ENCODE measurements at places on chromosomes 16 and 17.
A peak's percentile ranks its signal among the peaks of the same experiment; 100 is the strongest.

DNA sequence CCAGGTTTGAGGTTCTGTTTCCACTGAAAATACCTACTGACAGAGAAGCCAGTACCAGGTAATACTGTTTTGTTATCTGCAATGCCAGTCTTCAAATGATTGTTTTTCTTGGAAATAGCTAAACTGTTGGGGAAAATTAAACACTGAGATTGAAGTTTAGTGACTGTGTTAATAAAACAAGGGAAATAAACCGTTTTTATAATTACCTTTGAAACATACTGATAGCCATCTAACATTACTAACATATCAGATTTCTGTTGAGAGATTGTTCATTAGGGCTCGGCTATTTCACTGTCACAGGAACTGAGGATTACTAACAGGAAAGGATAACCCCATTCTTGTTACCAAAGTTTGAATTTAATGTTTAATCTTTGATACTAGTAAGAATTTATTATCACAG lies 42.1 kb downstream of the CYB5B start:
- DNase-seq, result no peak

- no peak for DNase-seq
Observed at GRCh38 chr16:67242138-67242730, 5.0 kb downstream of the FHOD1 start.

DNA sequence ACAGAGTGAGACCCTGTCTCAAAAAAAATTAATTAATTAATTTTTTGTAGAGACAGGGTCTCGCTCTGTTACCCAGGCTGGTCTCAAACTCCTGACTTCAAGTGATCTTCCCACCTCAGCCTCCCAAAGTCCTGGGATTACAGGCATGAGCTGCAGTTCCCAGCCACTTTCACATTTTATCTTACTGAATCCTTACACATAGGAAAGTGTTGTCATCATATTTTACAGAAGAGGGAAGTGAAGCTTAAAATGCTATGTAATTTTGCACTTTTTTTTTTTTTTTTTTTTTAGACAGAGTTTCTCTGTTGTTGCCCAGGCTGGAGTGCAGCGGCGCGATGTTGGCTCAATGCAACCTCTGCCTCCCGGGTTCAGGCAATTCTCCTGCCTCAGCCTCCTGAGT lies 21.1 kb upstream of the ZNF629 start:
- no peak for DNase-seq

DNA sequence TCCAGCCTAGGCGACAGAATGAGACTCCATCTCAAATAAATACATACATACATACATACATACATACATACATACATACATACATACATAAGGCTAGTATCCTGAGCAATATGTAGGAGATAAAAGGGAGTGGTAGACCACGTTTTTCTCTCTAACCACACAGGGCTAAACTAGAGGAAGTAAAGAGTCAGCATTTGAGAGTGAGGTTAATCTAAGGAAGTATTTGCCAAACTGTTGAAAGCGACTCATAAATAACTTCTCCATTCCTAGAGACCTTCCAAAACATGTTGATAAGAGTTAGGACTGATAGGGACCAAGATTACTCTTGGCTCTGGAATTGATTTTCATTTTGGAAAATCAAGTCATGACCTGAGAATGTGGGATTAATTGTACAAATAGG lies 68.9 kb downstream of the NEUROD2 start:
- DNase-seq, result no peak

GRCh38 chr17:16973760-16974540 lies 2.0 kb upstream of the TNFRSF13B start:
- peak; percentile 32 for DNase-seq

DNA sequence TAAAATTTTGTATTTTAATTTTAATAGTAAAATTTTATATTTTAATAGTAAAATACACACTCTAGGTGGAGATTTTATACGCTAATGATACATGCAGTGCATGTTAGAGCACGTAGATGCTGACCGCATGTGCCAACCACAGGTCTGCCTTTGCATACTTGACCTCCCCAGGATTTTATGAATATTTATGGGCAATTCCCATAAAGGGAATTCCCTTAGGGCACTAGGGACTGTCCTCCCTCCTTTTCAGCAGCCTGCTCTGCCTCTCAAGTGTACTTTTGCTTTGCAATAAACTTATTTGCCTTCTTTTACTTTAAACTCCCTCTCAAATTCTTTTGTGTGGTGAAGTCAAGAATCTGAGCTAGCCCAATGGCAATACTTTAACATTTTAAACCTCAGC lies 217.7 kb upstream of the CDH8 start:
- no peak for DNase-seq

GRCh38 chr17:76527430-76528111 lies 9.9 kb downstream of the CYGB start:
- DNase-seq, result peak; percentile 32

DNA sequence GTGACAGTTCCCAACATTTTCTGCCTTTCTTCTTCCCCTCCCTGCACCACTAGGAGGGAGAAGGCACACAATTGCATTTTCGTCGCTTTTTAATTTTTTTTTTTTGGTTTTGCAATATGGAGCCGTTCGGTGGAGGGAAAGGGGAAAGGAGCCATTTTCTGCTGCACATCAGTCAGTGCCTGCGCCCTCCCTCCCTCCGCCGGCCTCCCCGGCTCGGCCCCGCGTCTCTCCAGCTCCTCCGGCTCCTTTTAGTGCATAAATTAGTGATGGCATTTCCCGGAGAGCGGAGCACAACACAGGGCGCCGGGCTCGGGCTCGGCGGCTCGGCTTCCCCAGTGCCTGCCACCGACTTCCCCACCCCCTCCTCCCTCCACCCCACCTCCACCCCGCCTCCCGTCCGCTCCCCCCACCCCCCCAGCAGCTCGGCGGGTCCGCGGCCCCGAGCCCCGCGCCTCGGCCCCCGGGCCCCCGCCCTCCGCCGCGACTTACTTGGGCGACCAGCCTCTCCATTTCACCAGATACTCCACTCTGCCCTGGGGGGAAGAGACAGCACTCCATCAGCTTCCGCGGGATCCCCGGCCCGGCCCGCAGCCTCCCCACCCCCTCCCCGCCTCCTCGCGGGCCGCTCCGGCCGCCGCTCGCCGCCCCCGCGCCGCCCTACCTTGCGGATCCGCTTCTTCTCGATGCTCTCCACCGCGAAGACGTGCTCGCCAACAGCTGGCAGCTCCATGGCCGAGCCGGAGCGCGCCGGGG lies 542 bp downstream of the CBX4 start:
- peak; percentile 58 for DNase-seq

DNA sequence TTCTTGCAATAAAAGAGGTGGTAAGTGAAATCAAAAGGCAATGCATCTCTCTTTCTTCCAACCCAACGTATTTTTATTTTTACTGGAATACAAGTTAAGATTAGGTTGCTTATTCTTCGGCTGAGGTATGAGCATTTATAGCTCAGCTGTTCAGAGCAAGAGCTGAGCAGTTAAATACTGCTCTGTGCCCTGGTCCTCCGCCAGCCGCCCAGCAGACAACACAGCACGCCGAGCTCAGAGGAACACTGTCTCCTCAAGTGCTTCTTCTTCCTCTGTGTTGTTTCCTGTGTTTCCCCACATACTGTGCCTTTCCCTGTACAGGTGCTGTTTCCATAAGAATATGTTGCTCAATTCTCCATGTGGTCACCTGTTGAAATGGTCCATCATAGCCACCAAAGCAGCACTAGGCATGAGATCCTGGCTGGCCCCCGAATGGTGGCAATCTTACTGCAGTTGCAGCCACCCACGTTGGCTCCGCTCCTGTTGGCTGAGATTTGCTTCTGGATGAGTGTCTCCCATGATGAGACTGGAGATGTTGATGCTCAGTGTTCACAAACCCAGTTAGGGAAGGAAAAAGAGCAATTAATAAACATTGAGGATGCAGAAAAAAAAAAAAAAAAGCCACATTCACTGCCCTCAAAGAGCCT lies 515.3 kb downstream of the GRIN2A start:
- DNase-seq, result no peak

DNA sequence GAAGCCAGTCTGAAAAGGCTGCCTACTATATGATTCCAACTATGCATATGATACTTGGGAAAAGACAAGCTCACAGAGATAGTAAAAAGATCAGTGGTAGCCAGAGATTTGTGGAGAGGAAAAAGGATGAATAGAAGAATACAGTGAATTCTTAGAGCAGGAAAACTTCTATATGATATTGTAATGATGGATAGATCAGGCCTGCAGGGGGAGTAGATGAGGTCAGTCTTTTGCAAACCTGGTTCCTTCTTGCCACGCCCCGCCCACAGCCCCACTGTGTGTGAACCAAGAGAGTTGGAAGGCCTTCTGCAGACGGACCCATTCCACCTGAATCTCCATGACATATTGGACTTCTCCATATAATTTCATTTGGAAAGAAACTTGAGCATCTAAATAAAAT lies 761 bp upstream of the CCL8 start:
- DNase-seq, result peak; percentile 25

DNA sequence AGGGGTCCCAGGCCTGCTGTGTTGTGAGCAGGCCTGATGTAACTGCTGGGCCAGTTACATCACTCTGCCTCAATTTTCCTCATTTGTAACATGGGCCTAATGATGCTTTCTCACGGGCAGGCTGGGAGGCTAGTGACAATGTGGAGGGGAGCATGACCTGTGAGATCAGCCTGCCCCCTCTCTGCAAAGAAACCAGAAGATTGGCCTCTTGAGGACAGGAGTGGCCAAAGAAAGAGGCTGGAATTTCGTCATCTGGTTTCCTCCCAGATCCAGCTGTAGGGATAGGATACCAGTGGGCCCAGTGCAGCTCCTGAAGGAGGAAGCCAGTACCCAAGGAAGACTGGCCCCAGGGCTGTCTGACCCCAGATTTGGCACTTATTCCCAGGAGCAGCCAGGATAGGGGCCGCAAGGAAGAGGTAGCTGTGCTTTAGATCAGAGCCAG lies 615 bp upstream of the SREBF1 start:
- DNase-seq, result no peak

- DNase-seq, result peak; percentile 78
Observed at GRCh38 chr17:76681222-76682137, 29.3 kb downstream of the MXRA7 start.

- DNase-seq, result no peak
Observed at GRCh38 chr16:28878083-28878926, at the start of gene ATP2A1. Gene ATP2A1 (plus strand): TSS chr16:28878488. CDS start chr16:28878672, 184 bp downstream.

DNA sequence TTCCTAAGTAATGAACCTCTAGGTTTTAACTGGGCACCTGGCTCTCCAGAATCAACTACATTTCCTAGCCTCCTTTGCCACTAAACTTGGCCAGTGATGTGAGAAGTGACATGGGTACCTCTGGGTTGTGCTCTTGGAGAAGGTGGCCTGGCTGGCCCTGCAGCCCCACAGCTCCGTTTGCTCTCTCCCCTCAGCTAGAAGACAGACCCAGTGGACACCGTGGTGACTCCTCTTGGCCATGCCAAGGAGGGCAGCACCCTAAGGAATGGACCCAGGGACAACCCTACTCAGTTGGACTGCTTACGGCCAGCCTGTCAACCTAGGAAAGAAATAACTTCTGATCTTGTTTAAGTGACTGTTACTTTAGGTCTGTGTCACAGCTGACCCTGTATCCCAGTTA lies 151.4 kb downstream of the TMEM132E start:
- no peak for DNase-seq

DNA sequence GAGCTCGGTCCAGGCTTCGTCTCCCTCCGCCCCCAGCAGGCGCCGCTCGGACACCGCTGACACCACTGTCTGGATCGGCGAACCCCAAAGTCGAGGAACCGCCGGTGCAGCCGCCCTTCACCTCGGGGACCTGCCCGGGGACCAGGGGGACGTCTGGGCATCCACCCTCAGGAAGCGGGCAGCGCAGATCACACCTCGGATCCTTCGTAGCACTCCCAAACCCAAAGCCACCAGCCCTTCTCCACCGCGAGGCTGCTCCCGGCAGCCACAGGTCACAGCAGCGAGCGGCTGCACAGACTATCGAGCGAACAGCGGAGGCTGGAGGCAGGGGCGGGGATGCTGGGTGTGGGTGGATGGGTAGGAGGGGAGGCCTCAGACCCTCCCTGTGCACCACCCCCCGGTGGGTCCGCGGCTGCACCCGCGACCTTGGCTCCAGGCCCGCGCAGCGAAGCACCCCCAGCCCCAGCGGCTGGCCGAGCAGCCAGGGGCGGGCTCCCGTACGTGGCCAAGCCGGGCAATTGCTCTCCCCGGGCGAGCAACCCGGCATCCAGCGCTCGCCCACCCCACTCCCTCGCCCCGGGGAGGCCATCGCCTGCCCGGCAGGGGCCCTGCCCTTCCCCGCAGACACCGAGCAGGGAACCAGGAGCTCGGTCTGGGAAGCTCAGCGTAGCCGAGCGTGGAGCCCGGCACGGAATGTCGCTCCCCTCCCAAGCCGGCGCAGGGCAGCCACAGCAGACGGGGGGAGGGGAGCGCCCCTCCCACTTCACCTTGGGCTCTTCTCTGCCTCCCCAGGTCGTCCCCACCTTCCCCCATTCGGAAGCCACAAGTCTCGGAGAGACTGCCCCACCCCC lies 1.0 kb downstream of the SDK2 start:
- DNase-seq, result peak; percentile 13

- no peak for DNase-seq
Observed at GRCh38 chr17:45962221-45962972, 36.7 kb upstream of the STH start.

DNA sequence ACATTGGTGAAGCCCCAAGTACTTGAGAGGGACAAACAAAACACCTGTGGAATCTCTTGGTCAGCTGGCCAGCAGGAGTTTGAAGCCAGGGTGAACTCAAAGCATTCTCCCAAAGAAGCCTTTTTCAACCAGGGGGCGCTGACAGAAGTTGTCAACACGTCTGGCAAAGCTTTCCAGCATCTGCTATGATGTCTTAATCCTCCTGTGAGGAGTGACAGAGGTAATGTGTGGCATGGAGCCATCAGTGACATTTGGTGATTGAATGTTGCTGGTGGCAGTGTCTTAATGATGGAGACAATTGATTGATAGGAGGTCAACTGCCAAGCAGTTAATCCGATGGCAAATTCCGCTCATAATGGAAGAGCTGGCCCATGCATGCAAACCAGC lies 257.6 kb upstream of the HSBP1 start:
- DNase-seq, result no peak

DNA sequence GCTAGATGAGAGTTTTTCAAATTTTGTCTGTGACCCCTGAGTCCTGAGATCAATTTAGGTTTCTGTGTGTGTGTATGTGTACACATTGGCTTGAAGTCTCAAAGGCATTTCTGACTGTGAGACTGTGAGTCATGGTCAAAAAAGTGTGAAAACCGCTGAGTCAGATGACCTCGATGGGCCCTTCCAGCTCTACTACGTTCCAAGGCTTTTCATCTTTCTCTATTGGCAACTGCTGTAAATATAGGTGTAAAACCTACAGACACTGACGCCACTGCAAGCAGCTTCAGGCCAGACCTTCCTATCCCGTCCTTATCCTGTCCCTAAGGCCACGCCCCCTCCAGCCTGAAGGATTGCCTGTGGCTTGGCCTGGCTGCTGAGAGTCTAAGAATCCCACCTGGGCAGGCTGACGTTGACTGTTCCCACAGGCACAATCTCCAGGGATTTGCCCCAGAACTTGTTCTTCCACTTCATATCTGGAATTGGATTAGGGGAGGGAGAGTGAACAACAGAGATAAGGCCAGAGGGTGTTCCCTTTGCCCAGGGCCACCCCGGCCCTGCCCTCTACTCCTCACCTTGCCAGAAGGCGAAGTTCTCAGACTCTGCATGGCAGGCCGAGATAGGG lies 11.3 kb downstream of the OSBPL7 start:
- DNase-seq, result no peak
